ENCODE measurements at places on chromosomes 5 and 9.

- peak; percentile 72 for ATAC-seq
These were observed 167.1 kb upstream of the ADRA1B start for GRCh38 chr5:159749146-159749545.

DNA sequence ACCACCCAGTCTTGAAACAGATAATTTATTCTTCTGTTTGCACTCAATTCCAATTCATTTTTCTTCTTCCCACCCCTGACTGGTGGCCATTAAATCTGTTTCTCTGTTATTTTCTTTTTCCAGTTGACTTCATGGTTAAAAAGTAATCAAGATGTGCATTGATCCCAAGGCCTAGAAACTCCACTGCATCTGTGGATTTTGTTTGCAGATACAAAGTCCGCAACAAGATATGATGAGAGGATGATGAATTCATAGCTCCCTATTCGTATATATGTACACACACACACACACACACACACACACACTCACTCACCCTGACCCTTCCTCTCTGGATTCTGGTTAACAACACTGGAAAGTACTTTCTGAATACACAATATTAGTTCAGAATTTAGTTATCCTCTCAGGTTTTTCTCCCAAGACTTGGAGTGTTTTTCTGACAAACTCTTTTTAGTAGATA is 52.4 kb downstream of the CD180 start:
- ATAC-seq: no peak

DNA sequence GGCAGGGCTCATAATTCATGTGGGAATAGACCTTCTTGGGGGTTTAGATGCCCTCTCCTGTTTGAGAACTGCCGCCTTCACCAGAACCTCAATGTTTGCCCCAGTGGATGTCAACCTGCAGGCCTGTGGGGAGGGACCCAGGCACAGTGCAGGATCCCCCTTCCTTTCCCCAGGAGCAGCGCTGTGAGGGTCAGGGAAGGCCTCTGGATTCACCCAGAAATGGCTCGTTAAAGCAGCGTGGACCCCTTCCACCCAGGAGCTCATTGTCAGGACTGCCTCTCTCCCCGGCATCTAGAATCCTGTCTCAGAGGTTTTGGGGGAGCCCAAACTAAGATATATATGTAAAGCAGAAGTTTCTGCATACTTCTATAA is 188.3 kb downstream of the GADD45G start:
- ATAC-seq: no peak

DNA sequence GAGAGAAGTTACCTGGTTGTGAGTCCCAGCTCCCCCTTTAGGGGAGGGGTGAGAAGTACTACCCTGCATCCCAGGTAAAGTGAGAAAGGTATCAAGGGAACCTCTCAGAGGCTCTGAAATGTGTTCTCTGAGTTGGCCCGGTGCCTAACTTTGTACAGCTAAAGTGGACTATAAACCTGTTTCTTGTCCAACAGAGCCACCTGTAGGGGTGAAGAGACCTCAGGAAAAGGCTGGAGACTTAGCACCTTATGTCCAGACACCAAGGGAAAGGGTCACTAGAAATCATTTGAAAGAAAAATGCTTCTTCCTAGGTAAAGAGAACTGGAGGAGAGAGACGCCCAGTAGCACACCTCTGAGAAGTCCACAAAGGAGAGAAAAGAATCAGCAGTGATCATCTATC is 108.3 kb upstream of the KIF2A start:
- no peak for ATAC-seq

- no peak for ATAC-seq
These were observed 146.6 kb downstream of the PIP5K1B start for GRCh38 chr9:68851657-68852056.

GRCh38 chr5:139243425-139243970 is 45.3 kb upstream of the SIL1 start:
- no peak for ATAC-seq

DNA sequence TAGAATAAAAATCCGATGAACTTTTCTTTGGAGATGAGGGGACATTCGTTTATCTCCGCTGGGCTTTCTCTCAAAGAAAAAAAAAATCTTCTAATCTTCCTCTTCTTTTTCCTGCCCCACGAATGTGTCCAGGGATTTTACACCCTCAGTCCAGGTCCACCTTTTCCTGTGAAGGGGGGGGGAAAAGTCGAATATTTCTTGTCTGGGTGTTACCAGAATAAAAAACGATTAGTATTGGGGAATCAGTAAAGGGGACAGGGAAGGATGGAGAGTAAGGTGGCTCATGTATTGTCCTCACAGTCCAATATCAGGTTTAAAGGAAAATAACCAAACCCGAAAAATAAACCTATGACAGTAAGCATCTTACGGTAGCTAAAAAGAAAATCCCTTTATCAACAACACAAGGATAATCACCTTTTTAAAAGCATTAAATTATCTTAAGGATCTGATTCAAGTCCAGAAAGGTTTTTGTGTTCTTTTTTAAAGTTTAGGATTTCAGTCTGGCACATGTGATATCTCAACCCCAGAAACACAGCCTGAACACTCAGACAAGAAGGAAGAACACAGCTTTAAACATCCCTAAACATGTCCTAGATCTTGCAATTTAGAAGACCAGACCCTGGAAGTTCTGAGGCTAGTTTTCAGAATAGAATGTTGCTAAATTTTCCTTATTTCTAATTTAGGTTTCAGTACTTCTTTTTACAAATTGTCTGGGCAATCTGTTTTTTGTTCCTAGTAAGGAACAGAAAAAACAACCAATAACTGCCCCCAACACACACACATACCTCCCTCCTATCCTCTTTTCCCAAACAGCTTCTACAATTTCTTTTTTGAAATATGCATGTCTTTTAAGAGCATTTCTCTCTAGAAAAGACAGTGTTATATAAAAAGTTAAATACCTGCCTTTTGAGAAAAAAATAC is 1.2 kb downstream of the ZNF608 start:
- no peak for ATAC-seq

DNA sequence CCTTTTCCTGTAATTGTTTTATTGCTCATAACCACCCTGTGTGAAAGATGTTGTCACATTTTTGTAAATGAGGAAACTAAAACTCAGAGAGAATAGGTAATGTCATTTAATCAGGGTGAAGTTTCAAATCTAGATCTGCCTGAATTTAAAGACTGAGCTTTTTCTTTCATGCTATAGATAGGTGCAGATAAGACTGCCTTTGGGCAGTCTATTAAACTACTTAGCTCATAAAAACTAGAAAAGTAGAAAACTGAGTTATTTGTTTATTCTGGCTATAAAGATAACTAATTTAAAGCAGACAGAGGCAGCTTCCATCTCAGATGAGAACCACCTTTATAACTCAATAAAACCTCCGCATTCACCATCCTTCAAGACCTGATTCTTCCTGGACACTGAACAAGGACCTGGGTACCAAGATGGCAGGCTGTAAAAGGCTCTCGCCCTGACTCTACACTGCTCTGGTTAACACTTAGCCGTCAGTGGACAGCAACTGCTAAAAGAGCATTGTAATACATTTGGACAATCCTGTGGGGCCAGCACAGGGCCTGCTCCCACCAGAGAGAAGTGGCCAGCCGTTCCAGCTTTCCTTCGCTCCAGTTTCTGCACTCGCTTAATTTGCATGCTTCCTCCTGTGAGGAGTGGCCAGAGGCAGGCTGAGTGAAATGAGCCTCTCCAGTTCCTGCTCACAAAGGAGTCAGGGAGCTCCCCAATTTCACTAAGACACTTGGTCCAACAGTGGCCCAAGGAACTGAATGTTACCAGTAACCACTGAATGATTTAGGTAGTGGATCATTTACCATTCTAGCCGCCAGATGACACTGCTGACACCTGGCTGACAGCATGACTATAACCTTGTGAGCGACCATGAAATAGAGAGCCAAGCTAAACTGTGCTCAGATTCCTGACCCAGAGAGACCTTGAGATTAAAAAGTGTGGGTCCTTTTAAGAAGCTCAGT is 566.4 kb downstream of the EFNA5 start:
- no peak for ATAC-seq

GRCh38 chr5:38382898-38383297 is 124.5 kb downstream of the EGFLAM start:
- ATAC-seq: peak; percentile 100

DNA sequence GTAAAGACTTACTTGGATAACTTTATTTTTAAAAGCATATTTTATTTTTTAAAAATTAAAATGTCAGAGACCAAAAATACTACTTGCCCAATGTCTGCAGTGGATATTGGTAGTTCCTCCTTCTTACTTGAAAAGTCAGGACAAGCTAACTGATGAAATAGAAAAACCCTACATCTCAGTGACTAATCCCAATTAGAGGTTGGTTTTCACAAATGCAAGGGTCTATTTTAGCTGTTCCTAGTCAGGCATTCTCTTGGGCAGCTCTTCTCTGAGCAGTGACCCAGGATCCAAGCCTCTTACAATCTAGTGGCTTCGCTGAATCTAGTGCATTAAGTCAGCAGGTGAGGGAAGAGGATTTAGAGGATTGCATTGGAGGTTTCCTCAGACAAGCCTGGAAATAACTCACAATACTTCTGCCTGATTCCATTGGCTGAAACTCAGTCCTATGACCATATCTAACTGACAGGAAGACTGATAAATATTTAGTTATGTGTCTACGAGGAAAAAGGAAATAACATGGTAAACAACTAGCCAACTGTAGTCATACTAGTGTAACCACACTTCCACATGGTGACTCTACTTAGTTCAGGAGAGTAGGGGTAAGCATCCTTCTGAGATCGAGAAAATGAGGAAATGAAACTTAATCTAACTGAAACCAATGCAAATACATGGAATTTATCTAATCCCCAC is 34.2 kb upstream of the MIER3 start:
- ATAC-seq: no peak

GRCh38 chr9:132732326-132733259 is 62.3 kb downstream of the GTF3C4 start:
- ATAC-seq: no peak

GRCh38 chr5:140570488-140570887 is 5.9 kb downstream of the SLC35A4 start:
- no peak for ATAC-seq

- peak; percentile 37 for ATAC-seq
These were observed 6.3 kb upstream of the FAF2 start for GRCh38 chr5:176441921-176442323.

GRCh38 chr5:154519359-154519758 is 41.3 kb upstream of the HAND1 start:
- no peak for ATAC-seq

DNA sequence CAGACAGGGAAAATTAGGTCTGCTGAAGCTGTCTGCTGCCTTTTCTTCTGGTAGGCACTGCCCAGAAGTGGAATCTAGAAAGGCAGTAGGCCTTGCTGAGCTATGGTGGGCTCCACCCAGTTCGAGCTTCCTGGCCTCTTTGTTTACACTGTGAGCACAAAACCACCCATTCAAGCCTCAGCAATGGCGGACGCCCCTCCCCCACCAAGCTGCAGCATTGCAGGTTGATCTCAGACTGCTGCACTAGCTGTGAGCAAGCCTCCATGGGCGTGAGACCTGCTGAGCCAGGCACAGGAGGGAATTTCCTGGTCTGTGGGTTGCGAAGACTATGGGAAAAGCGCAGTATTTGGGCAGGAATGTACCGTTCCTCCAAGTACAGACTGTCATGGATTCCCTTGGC is 18.5 kb downstream of the AGTPBP1 start:
- ATAC-seq: no peak

DNA sequence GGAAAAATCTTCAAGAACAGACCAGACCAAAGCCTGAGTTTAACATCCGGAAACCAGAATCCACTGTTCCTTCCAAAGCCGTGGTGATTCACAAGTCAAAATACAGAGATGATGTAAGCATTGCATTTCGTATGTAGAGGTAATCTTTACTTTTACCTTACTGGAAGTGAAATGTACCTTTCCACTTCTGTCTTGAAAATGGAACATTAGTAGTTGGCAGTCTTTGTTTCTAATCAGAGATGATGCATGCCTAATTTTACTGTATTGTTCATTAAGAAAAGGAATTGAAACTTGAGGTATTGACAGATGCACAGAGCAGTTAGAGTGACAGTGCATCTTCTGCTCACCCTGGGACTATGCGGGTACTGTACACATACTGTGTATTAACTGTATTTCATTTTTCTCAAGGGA is 34.6 kb downstream of the HABP4 start:
- ATAC-seq: no peak

DNA sequence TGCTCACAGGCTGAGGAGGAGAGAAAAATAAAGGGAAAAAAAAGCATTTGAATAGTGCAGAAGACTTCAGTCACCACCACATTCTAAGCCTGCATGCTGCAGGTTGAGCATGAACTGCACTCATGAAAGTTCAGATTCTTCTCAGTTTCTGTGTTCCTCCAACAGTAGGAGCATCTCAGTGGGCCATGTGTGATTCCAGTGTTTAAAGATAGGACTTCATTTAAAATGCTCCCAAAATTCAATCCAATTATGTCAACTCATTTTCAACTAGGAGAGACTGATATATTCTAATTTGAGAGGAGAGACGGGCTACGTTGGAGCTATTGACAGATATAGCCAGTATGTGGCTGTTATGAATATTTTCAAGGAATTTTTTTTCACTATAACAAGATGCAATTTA is 186.8 kb downstream of the HCN1 start:
- no peak for ATAC-seq

DNA sequence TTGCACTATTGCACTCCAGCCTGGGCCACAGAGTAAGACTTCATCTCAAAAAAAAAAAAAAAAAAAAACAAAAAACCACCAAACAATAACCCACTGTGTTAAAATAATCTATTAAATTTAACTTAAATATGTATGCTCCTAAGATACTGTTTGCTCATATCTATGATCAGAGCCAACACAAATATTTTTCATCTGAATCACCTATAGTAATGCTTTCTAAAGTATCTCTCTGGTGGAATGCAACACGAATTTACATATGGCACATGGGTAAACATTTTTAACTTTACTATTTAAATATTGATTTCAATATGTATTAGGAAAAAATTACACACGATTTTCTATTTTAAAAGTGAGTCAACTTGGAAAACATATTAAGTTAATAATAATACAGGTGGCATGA is 196.4 kb downstream of the RFX3 start:
- ATAC-seq: 0 out of 3 replicates have a peak, but pooled peaks have one; percentile 35

- ATAC-seq: peak; percentile 27
These were observed 2.3 kb upstream of the SLC12A2 start for GRCh38 chr5:128081111-128081851.

GRCh38 chr9:112914524-112914923 is 23.8 kb upstream of the SLC46A2 start:
- no peak for ATAC-seq

DNA sequence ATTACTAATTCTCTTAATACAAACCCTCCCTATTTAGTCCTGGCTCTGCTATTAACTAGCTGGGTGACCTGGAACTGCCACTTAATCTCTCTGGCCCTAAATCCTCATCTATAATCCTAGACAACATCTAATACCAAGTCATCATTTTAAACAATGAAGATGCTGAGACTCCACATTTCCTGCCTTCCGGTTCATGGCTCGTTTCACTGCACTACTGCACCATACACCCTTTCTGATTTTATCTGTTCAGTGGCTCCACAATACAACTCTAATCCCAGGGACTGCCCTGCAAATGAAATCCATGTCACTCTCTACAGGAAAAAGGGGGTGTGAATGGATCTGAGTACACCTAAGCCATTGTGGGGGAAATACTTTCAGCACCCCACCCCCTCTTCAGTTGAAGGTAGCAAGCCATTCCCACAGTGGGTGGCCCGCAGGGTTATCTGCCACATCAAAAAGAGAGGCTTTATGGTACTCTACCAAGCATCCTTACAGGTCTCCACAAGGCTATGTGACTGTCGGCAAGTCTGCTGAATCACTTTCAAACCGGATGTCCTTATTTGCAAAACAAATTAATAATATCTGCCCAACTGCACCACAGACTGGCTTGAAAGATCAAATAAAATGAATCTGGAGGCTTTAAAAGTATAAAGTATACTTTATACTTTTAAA is 89.5 kb downstream of the EPB41L4A start:
- no peak for ATAC-seq

All from SK-N-SH treated with all-trans-retinoic acid at 6 μM for 48 hours (cell line).